ENCODE measurements at places on chromosomes 4 and X.
A peak's percentile ranks its signal among the peaks of the same experiment; 100 is the strongest.

- DNase-seq, result no peak
Measured at GRCh38 chr4:23959396-23960148, 69.7 kb upstream of the PPARGC1A start.

DNA sequence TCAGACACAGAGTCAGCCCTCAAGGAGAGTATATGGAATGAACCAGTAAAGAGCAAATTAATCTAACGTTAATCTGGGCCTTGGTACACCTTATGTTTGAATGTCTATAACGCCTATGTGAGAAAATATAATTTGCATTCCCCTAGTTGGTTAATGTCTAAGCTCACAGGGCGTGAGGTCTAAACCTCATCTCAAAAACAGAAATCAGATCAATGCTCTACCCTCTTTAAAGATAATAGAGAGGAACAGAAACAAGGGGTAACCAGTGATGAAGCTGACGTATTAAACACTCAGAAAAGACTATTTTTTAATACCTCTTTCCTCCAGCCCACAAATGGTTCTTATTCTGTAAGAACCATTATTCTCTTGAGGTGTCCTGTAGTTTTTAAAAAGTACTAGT lies 369.2 kb upstream of the NOCT start:
- DNase-seq, result no peak

- DNase-seq, result peak; percentile 31
Measured at GRCh38 chr4:163544407-163545038, 50.0 kb downstream of the TMA16 start.

GRCh38 chrX:40060356-40060845 lies 37.4 kb downstream of the BCOR start:
- no peak for DNase-seq

- DNase-seq, result no peak
Measured at GRCh38 chrX:128929271-128930057, 593.8 kb downstream of the SMARCA1 start.

DNA sequence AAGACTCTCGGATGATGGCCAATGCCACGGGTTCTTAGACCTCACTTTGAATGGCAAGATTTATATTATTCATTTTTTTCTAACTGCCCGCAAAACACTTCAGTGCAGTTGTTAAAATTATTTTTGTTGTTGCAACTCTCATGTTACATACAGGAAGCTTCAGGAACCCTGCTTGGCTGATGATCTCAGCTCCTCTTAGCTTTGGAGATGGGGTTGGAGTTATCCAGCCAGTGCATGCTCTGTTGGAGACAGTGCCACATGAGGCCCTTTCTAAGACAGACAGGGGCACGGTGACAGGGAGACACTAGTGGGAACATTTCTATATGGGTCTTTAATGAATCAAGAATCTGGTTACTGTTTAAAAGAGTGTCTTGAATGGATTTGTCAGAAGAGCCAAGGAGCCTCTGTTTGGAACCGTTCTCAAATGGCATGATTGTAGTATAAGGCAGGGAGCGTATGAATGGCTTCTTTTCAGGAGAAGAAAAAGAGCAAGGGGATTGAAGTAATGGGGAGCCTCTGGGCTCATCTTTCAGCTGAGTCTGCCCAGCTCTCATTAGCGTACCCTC lies 61.9 kb upstream of the ENPP6 start:
- no peak for DNase-seq

DNA sequence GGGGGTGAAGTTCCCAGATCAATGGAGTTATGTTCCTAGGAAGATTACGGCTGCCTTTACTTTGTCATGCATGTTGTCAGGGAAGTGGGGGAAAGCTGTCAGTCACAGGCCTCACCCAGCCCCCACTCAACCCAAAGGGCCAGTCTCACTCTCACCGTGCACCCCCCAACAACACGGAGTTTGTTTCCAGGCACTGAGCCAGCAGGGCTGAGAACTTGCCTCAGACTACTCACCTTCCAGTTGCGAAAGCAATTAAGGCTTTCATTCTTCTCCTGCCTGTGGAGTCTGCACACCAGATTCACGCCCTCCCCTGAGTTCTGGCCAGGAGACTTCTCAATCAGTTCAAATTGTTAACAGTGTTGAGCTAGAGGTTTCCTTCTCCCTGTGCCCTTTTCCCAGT lies 114.3 kb downstream of the SH3BGRL start:
- DNase-seq, result no peak

All from Caki2 (cell line).